ENCODE measurements at places on chromosomes 5 and 9.
A peak's percentile ranks its signal among the peaks of the same experiment; 100 is the strongest.

DNA sequence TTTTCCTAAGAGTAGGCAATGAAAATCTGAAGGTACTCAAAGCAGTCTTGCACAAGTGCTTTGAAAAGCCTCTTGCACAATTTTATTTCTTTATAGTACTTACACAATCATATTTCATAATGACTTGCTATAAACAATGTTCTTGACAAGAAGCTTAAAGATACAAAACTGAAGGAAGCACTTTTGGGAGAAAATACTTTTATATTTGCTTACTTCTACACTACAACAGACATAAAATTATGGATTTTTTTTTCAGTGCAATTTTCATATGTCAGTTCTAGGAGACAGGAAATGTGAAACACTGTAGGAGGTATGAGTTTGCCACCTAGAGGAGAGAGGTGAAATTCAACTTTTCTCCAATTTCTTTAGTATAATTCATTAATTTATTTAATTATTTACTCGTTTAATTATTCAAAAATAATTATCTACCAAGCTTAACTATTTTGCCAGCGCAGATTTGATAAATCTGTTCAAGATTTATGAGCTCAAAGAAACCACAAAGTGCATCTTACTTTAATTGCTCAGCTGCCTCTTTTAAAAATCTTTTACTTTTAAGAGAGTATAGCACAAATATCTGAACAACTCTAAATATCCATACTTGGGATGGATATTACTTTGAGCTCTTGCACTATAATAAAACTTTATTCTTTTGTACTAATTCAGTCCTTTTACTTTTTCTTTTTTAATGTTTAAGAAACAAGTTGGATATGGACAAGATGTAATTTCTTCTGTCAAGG is 29.0 kb upstream of the CDKN2B start:
- H3K4me1 ChIP-seq, result no peaks in the 10 kb centered on the region
- no peak overlapping the region for H3K27ac ChIP-seq
- no peak for DNase-seq
- H3K4me3 ChIP-seq, result no peak overlapping the region

DNA sequence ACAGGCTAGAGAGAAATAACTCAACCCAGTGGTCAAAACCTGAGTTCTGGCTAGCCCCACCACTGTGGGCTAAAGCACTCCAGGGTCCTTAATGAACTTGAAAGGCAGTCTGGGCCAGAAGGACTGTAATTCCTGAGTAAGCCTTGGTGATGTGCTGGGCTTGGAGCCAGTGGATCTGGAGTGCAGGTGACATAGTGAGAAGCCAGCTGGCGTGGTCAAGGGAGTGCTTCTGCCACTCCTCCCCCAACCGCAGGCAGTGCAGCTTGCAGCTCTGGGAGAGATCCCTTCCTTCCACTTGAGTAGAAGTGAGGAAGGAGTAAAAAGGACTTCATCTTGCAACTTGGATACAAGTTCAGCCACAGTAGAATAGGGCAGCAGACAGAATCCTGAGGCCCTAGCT is 424.0 kb downstream of the CDH18 start:
- no peaks in the 10 kb centered on the region for H3K36me3 ChIP-seq
- H3K27me3 ChIP-seq, result no peaks in the 10 kb centered on the region

DNA sequence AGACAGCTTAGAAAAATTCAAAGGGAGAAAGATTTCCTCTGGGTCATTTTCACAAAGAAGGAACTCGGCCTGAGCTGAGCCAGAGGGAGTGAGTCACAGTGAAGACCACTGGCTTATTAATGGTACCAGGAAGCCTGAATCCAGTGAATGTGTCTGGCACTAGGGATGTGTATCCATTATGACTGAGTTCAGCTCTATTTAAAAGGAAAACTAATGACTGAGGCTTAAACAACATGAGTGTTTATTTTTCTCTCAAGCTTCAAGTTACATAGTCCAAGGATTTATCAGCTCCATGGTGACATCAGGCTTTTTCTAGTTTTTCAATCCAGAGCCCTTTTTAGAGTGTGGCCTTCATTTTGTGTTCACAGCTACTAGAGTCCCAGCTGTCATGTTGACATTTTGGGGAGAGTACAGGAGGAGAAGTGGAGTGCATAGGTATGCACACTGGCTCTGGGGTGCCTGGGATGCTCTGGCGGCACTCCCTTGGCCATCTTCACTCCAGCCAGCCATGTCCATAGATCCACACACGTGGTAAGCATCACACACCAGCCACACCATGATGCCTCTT is 159.5 kb upstream of the ERCC6L2 start:
- H3K4me3 ChIP-seq, result no peak overlapping the region
- no peak overlapping the region for H3K27ac ChIP-seq
- no peaks in the 10 kb centered on the region for H3K36me3 ChIP-seq

DNA sequence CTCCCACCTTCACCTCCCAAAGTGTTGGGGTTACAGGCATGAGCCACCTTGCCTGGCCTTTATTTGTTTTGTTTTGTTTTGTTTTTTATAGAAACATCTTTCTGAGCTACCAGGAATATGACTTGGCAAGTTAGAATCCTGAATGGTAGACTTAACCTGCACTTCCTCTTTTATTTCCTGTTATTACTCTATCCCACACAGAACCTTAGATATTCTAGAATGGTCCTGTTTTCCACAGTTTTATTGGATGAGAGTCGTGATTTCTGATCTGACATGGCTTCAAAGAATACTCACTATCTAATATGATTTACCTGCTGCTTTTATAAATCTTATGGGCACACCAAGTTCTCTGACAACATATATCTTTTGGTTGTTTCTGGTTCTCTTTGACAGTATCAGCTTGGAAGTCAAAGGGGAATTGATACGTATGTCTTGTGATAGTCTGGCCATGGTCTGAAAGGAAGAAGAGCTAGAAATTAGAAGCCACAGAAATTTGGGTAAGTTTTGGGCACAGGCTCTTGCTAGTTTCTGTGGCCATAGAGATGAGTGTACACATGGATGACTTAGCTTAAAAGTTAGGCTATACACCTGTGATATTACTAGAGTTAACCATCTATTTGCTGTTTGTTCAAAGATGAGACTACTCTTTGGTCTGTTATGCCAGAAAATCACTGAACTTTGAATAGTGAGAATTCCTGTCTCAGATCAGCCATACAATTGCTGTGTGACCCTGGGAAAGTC is 4.7 kb upstream of the PANK3 start:
- peaks cover 5% of the 10 kb centered on the region for H3K36me3 ChIP-seq
- peaks cover 40% of the 10 kb centered on the region for H3K27me3 ChIP-seq
- H3K4me3 ChIP-seq, result no peak overlapping the region
- no peak for DNase-seq
- peaks cover 6% of the 10 kb centered on the region for H3K4me1 ChIP-seq

DNA sequence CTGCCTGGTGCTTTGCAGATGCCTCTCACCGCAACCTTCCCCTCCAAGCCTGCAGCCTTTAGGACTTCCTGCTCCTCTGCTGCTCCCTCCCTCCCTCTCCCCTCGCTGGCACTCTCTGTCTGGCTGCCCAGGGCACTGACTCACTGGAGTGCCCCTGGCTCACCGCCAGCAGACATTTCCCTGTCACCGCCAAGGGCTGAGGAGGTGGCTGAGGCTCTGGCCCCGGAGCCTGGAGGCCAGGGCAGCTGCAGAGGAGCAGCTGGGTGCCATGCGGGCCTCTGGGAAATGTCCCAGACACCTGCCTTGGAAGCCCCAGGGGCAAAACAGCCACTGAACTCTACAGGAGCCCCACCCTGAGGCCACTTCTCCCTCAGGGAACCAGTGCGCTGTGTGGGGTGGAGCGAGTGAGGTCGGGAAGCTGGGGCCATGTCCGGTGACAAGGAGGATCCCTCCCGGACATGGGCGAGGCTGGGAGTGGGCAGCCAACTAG is 53.4 kb downstream of the TENT4A start:
- no peaks in the 10 kb centered on the region for H3K36me3 ChIP-seq
- H3K27me3 ChIP-seq, result no peaks in the 10 kb centered on the region
- no peak overlapping the region for H3K4me3 ChIP-seq
- no peak overlapping the region for H3K27ac ChIP-seq

- peaks cover 2% of the 10 kb centered on the region for H3K27me3 ChIP-seq
- peak; percentile 84 for DNase-seq
- no peak overlapping the region for H3K27ac ChIP-seq
- H3K4me3 ChIP-seq, result peak overlapping the region; percentile 70
- H3K36me3 ChIP-seq, result no peaks in the 10 kb centered on the region
Measured at GRCh38 chr5:140362875-140363630, 3.1 kb downstream of the SLC4A9 start.

- H3K4me1 ChIP-seq, result no peaks in the 10 kb centered on the region
- peaks cover 3% of the 10 kb centered on the region for H3K36me3 ChIP-seq
- no peak for DNase-seq
- H3K4me3 ChIP-seq, result no peak overlapping the region
Measured at GRCh38 chr5:127084656-127085055, 11.4 kb upstream of the C5orf63 start.

GRCh38 chr5:59086024-59086423 is 503.1 kb downstream of the RAB3C start:
- no peak for DNase-seq
- H3K27ac ChIP-seq, result no peak overlapping the region
- no peak overlapping the region for H3K4me3 ChIP-seq
- H3K27me3 ChIP-seq, result peaks cover 36% of the 10 kb centered on the region
- H3K4me1 ChIP-seq, result no peaks in the 10 kb centered on the region

Data from central memory CD8-positive, alpha-beta T cell (primary cell).